ENCODE measurements at places on chromosomes 5 and 9.

DNA sequence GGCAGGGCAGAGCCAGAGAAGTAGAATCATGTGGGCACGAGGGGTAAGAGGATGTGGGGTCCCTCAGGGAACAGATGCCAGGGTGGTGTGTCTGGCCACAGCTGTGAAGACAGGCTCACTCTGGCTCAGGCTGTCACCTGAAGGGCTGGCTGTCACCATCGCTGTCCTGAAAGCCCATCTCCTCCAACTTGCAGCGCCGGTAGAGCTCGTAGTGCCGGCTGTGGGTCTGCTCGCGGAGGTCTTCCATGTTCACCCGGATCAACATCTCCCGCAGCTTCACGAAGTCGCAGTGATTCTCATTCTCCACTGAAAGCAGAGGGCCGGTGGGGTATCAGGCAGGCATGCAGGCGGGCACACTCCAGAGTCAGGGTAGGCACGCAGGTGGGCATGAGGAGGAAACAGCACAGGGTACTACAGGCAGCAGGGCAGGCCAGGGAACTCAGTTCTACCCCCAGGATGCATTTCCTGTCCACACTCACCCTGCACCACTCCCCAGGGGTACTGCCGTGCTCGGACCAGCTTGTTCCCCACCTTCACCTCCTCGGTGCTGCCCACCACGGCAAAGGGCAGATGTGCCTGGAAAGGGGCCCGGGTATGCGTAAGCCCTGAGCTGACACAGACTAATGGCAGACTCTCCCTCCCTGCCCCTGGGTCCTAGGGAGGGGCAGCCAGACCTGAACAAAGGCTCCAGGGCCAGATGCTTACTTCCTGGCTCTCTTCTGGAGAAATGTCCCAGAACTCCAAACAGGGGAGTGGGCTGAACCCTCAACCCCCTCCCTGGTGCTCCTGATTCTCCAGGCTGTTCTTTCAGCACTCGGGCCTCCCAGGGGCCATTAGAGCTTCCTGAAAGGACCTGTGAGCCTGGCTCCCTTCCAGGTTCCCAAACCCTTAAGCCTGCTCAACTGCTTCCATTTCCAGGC lies 14.4 kb downstream of the CCNI2 start:
- peak; percentile 66 for DNase-seq

DNA sequence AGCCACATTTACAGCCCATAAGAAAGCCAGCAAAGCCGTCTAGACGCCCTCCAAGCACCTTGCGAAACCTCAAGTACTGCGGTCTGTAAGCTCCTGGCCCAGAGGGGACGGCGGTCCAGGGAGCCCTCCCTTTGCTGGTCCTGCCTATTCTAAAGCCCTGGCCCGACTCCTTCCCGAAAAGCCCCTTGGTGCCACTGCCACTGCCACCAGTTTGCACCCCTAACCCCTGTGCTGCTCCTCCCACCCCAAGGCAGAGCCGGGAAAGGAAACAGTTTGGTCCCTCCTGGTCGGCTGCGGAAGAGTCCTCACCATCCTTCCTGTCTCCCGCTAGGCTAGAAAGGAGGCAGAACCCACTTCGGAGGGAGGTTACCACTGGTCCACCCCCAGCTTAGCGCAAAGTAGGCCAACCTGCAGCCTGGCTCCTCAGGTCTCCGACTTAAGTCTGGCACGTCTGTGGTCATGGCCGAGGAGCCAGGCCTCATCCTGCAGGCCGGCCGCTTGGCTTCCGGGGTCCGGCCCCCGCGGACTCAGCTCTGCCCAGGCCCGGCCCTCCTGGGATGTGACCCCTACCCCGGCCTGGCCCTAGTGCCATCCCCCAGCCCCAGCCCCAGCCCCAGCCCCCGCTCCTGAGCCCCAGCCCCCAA lies 916 bp downstream of the TOR1A start:
- DNase-seq, result no peak

DNA sequence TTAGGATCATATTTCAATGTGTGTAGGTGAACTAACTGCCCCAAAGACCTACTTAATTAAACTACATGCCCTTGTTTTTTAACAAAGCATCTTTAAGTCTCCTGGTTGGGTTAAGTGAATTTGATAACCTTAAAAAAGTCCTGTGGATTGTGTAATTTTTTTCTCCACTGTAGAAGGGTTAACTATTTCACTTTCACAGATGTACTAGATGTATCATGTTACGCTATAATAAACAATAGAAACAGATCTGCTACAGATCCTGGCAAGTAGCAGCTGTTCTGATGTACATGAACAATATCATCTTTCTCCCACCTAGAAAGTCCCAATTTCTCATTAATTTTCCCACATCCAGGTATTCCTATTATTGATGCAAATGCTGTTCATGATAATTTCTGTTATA lies 18.9 kb downstream of the KIF24 start:
- no peak for DNase-seq

DNA sequence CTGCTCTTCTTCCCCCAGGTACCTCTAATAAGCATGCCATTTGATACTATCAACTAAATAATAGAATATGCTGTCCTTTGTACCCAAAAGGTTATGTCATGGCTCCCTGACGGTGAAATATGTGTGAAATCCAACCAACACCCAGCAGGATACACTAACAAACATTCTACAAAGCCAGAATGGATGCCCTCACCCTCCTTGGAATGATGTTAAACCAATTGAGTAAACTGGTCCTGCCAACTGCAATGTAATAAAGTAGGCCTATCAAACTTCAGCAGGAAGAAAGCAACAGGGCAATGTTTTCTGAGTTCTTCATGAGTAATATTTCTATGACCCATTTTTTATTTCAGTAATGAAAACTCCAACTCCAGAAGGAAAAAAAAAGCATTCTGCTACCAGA lies 24.9 kb downstream of the RGMB start:
- no peak for DNase-seq

GRCh38 chr9:23590276-23591000 lies 235.6 kb downstream of the ELAVL2 start:
- no peak for DNase-seq

- DNase-seq, result no peak
Observed at GRCh38 chr9:107144475-107144874, 138.6 kb upstream of the RAD23B start.

Measured in coronary artery (tissue), 2 donors.